Stimulated activated CD8-positive, alpha-beta memory T cell treated with anti-CD3 and anti-CD28 coated beads, Interleukin-4, amount 100 ng/mL, for 1 hour (primary cell): ENCODE measurements at places on chromosomes 5 and 9.

- DNase-seq: no peak
Measured at GRCh38 chr9:97847474-97848214, 5.4 kb upstream of the FOXE1 start.

DNA sequence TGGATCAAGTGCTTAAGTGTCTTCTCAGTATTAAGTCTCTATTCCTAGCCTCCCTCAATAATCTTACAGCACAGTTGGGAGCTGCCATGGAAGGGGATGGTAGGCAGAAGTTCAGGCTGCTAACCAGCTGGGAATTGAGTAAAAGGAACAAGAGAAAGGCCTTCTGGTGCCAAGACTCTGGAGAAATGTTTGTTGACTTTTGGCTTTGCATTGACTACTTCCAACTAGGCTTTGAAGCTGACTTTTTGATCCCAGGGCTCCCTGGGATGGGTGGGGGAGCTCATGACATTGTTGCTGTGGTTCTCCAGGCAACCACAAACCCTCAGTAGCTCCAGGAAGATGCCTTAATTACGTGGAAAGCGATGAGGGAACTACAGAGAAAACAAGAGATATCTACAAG, 85.2 kb upstream of the HTR4 start:
- no peak for DNase-seq

GRCh38 chr9:116800885-116801284, 113.8 kb downstream of the TRIM32 start:
- DNase-seq: no peak

- no peak for DNase-seq
Measured at GRCh38 chr5:54088081-54088480, 222.3 kb downstream of the ARL15 start.

DNA sequence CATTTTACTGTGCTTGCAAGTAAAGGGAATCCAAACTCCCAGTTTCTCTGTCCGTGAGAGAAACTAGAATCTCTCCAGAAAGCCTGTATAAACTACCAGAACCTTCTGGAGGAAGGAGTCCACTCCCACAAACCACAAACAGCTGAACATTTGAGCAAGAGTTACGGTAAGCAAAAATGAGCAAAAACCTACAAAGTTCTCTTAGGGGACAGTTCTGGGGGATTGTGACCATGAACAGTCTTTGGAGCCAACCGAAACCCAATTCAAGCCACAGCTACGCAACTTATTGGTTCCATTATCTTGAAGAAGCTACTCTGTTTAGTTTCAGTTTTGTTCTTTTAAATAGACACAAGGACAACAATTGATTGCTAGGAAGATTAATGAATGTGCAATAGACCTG, 330.6 kb downstream of the ASTN2 start:
- DNase-seq: no peak

- no peak for DNase-seq
Measured at GRCh38 chr5:37789991-37790390, 49.9 kb downstream of the GDNF start.

DNA sequence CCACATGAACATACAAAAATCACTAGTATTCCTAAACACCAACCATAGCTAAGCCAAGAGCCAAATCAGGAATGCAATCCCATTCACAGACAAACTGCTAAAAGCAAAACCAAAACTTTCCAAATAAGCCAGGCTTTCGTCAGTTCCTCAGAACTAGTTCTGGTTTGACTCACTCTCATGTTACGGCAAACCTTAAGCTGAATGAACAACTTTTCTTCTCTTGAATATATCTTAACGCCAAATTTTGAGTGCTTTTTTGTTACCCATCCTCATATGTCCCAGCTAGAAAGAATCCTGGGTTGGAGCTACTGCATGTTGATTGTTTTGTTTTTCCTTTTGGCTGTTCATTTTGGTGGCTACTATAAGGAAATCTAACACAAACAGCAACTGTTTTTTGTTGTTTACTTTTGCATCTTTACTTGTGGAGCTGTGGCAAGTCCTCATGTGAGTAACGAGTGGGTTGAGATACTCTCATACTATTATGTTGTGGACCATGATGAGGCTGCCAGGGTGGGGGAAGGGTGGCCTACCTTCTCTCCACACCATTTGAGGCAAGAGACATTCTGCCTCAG, at the start of gene PDCD1LG2:
PDCD1LG2 (plus strand) TSS at position 172 of the 572 bp plus-strand sequence. CDS start 12,016 bp downstream, outside the sequence.
- DNase-seq: no peak

DNA sequence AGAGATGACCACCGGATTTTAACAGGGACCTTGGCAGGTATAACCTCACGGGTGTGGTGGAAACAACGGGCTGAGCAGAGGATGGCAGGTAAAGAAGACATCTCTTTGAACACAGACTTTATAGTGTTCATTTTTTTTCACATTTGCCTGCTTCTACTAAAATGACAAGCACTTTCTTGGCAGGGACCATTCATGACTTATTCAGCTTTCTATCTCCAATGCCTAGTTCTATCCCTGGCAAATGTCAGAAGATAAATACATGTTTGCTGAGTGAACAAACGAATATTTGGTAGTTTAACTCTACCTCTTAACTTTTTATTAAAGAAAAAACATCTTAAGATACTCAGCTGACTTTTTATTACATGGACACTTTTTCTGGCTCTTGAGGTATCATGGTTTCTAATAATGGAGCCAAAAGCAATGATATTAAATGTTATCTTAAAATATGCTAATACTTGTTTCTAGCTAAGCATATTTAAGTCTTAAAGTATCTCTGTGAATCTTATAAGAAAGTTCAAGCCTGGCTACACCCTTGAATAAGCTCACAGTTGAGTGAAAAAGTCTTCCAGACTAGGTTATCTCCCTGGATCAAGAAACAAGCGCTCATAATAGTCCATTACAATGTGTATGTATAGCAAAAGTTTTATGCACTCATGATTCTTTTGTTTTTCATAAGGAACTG, 8.5 kb downstream of the ELL2 start:
- no peak for DNase-seq

DNA sequence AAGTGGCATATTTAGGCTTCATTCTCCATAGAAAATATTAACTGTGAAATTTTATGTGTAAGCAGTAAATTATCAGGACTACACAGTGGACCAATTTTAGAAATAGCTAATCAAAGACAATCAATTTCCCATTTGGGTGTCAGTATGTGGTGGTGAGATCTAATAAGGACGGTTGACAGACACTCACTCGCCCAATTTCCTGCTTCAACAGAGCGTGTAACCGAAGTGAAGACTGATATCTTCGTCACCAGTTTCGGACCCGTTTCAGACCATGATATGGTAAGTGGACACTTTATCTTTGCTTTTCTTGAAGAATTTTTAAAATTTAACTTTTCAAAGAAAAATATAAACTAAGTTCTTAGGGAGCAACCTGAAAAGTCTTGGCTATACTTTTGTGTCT, 17.6 kb downstream of the GABRA1 start:
- no peak for DNase-seq

GRCh38 chr5:93598091-93599000, 15.3 kb downstream of the NR2F1 start:
- DNase-seq: no peak

DNA sequence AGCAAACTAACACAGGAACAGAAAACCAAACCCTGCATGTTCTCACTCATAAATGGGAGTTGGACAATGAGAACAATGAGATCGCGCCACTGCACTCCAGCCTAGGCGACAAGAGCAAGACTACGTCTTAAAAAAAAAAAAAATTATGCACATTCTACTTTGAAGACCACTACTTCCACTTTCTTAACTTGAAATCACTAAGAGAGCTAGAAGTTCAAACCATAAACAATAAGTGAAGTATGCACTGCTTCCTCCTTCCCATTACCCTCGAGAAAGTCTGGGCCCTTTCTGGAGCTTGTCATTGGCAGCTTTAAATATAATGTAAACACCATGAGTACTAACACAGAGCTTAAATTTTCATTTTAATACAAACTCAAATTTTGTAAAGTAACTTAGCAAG, 94.9 kb downstream of the TLE1 start:
- no peak for DNase-seq

- DNase-seq: no peak
Measured at GRCh38 chr5:54177058-54177457, 133.3 kb downstream of the ARL15 start.

GRCh38 chr9:114690308-114690707, 8.3 kb upstream of the TEX48 start:
- DNase-seq: no peak

DNA sequence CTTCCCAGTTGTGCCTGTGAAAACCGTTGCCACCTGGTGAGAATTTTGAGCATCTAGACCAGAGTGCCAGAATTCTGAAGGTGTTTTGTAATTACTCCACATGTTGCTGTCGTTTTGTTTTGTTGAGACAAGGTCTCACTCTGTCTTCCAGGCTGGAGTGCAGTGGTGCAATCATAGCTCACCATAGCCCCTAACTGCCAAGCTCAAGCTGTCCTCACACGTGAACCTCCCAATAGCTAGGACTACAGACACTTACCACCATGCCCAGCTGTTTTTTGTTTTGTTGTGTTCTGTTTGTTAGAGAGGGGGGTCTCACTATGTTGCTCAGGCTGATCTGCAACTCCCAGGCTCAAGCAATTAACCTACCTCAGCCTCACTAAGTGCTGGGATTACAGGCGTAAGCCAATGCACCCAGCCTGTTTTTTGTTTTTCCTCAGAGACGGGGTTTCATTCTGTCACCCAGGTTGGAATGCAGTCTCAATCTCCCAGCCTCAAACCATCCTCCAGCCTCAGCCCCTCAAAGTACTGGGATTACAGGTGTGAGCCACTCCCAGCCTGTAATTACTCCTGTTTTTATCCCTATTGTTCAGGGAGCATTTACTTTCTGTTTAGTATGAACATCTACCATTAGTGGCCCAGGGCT, 121.1 kb upstream of the DMRT1 start:
- no peak for DNase-seq

GRCh38 chr5:79971156-79971555, 19.9 kb downstream of the MTX3 start:
- no peak for DNase-seq

DNA sequence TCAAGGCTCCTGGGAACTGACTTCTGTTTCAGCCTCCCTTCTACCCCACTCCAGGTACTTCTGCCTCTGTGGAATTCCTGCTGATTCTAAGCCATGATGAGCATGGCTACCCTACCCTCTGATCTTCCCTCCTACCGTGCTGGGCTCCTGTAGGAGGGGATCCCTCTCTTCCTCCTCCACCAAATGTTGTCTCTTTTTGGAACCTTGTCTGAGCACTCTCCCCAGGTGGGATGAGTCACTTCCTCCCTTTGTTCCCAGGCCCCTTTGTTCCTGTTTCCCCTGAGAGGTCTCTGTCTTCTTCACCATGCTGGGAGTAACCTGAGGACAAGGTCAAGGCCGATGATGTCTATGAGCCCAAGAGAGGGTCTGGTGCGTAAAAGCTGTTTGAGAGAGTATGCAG, 213.2 kb downstream of the GABBR2 start:
- no peak for DNase-seq

DNA sequence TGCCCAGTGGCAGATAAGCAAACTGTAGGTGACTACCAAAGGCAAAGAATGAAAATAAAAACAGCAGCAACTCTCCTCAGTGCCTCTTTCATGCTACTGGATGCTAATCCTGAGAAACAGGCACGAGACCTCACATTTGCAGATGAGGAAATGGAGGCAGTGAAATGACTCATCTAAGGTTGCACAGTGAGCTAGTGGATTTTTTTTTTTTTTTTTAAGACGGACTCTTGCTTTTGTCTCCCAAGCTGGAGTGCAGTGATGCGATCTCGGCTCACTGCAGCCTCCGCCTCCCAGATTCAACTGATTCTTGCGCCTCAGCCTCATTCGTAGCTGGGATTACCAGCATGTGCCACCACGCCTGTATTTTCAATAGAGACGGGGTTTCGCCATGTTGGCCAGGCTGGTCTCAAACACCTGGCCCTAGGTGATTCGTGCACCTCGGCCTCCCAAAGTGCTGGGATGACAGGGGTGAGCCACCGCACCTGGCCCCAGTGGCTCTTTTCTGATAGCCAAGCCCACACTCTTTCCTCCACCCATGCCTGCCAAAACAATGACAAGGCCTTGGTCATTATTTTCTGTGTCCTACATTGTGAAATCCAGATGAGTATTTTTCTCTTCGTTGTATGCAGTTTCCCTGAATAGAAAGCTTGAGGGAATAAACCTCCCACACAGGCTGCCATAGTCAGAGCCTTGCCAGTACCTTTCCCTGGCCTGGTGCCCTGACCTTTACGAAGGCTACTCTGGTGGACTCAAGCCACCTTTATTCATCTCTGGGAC, 19.2 kb downstream of the DOCK2 start:
- DNase-seq: no peak

GRCh38 chr5:26343801-26344325, 694.5 kb downstream of the CDH9 start:
- no peak for DNase-seq

DNA sequence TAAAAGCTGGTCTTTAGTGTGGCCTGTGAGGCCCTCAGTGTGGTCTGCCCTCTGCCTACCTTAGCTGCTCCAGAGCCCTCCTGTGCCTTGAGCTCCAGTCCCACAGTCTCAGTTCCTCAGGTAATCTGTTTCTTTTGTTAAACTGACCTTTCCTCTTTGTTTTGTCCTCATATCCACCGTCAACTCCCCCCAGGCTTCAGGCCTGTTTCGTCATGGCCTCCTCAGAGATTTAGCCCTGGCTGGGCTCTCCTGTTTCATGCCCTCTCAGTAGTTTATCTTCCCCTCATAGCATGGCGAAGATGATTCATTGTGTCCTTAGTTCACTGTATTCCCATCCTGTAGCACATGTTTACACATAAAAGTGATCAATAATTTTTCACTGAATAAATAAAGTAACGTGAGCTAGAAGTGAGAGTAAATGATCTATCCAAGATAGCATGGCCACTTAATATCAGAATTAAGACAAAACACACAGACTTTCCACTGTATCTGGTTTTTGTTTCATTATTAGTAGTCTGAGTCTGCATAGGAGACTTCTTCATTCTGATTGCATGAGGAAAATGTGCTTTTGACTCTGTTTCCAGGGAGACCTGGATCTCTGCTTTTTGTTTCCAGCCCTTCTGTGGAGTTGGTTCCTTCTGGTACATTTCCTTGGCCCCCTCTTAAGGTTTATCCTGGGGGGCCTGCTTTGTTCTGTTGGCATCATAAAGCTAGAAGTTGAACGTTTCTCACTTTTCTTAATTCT, 70.5 kb downstream of the SNX24 start:
- no peak for DNase-seq

- no peak for DNase-seq
Measured at GRCh38 chr9:72789885-72790284, 163.0 kb downstream of the ALDH1A1 start.

DNA sequence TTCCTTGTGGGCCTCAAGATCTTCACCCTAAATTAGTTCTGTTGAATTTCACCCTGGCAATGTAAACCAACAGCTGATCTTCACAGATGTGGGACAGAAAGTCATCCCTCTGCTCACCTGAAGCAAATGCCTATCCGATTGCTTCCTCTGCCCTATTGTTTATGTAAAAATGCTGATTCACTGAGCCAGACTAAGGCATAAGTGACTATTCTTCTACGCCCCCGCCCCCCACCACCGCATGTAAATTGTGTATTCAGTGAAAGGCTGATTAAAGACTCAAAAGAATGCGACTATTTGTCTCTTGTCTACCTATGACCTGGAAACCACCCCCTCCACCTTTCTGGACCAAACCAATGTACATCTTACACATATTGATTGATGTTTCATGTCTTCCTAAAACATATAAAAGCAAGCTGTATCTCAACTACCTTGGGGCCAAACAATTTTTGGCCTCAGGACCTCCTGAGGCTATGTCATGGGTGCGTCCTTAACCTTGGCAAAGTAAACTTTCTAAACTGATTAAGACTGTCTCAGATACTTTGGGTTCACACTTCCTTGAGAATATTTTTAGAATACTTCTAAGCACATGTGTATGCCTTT, 129.7 kb upstream of the BOD1 start:
- DNase-seq: no peak

GRCh38 chr5:143016777-143017516, 246.8 kb downstream of the ARHGAP26 start:
- DNase-seq: no peak

- no peak for DNase-seq
Measured at GRCh38 chr9:105051897-105052296, 123.9 kb upstream of the ABCA1 start.
